ENCODE measurements at places on chromosomes 7 and 10.

- no peak for DNase-seq
Measured at GRCh38 chr7:139675127-139676125, 102.4 kb downstream of the HIPK2 start.

DNA sequence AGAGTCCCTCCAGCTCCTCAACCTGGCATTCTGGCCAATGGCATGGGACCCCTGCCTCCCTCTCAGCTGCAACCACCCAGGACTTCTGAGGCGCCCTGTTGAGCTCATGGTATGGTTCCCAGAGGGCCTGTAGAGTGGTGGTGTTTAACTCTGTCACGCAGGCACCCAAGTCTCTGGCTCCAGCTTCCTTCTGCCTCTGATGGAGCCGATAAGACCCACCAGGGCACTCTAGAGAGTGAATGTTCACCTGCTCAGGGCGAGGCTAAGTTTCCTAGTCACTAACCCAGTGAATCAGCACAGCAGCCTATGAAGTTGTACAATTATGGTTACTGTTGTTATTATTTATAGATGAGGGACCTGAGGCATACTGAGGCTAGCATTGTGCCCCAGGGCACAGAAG lies 120.4 kb downstream of the ZMIZ1 start:
- no peak for DNase-seq

DNA sequence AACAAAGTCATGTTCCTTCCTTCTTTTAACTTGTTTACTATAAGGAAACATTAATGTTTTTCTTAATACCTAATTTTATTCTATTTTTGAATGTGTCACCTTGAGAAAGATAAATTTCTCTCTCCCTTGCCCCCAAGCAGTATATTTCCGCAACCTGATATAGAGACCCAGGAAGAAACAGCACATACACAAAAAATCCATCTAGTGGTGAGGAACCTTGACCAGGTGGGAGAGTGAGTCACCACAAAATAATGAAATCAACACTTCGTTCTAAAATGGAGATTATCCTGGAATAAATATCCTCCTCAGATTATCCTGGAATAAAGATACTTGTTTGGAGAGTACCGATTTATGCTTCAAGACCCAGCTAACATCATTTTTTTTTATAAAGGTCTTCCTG lies 232.9 kb upstream of the PTN start:
- no peak for DNase-seq

- DNase-seq = no peak
Measured at GRCh38 chr10:70114902-70115301, 17.7 kb downstream of the AIFM2 start.

DNA sequence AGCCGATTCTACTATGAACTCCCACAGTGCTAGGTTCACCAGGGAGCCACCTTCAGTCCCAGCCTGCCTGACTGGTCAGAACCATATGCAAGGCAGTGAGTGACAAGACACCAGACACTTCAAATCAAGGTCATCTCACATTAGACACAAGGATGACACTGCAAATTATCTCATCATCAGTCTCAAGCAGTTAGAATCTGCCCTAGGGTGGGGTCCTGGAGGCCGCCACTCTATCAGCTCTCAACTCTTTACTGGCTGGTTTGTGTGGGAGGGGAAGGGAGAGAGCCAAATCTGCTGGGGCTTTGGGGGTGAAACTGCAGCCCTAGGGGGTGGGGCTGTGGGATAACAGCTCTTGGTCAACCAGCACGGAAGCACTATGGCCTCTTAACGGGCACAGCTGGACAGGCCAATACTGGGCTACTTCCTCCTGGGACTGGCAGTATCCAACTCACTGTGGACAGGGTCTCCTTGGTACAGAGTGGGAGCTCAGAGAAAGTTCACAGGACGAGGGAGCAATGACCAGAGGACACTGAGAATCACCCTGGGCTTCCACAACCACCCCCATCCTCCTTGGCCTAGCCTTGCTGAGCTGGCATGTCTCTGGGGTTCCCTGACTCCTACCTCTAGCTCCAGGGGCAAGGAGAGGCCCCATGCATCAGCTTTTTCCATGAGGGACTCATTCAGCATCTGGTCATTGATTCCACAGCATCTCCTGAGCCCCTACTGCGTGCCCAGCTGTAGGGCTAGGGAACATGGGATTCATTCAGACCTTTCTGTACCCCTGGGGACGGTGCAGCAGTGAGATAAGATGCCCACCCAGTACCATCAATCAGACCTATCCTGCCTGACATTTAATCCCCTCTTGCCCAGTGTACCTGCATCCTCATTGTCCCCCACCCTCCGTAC lies 5.4 kb downstream of the GPRIN2 start:
- no peak for DNase-seq

- DNase-seq = no peak
Measured at GRCh38 chr10:106593876-106594275, 570.6 kb downstream of the SORCS1 start.

DNA sequence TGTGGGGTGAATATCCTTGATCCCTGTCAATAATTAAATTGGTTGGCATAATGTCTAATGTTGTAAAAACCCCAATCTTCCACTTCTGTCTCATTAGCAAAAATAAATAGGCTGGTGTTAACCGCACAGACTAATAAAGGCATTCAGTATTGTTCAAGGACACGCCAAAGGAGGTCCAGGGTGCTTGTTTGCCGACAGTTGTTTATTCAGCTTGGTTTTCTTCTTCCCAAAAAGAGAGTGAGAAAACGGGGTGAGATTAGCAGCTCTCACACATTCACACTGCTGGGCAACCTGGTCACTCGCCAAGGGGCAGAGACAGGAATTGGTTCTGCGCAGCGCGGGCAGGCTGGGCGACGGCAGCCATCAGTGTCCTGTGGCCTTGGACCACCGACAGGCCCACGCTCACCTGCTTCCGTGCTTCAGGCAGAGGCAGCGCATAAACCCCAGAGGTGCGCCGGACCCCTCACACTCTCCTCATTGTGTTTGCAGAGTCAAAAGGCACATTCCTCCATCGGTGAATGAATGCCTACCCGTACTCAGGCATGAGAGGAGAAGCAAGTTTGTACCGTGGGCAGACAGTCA lies 26.2 kb upstream of the LMBR1 start:
- no peak for DNase-seq

- DNase-seq = no peak
Measured at GRCh38 chr7:69932034-69932628, 333.9 kb downstream of the AUTS2 start.

DNA sequence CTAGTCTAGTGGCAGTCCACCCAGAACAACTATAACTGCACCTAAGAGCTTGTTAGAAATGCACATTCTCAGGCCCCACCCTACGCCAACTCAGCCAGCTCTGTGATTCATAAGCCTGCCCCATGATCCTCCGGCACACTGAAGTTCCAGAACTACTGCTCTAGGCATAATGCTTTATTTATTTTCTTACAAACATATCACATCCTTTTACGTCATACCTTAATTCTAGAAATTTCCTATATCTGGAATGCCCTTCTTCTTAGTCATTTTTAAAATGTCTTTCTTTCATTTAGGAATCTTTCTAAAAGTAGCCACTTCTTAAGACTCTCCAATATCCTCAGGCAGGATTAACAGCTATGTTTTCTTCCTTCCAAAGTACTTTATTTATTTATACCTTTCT lies 480.1 kb downstream of the INHBA start:
- DNase-seq = no peak

- no peak for DNase-seq
Measured at GRCh38 chr7:11251436-11251835, 277.8 kb downstream of the PHF14 start.

GRCh38 chr7:134320201-134320600 lies 3.5 kb upstream of the SLC35B4 start:
- no peak for DNase-seq

DNA sequence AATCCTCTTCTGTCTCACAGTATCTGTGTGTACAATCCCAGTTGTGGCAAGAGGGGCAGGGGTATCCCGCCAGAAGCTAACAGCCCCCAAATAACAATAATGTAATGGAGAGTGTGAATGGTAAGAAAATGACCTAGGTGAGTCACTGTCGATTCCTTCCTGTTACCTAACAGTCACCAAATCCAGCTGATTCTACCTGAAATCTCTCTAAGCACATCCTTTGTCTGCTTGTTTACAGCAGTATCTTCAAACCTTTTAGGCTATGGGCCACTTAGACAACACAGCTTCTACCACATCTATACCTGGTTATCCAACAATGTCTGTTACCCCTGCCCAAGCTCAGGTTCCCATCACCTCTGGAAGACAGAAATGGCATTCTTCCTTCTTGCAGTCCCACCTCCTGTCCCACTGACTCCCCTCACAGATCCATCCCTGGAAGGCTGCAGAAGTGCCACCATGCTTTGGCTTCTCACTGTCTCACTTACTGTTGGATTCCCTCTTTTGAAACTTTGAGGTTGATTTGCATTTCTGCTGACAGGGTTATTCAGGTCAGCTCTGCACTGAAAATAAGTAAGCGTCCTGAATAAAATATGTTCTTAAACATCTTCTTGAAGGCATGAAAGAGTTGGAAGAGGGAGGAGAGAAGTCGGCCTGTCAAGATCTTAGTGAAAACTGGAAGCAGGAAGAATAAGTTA lies 13.1 kb downstream of the PIP4K2A start:
- DNase-seq = no peak

DNA sequence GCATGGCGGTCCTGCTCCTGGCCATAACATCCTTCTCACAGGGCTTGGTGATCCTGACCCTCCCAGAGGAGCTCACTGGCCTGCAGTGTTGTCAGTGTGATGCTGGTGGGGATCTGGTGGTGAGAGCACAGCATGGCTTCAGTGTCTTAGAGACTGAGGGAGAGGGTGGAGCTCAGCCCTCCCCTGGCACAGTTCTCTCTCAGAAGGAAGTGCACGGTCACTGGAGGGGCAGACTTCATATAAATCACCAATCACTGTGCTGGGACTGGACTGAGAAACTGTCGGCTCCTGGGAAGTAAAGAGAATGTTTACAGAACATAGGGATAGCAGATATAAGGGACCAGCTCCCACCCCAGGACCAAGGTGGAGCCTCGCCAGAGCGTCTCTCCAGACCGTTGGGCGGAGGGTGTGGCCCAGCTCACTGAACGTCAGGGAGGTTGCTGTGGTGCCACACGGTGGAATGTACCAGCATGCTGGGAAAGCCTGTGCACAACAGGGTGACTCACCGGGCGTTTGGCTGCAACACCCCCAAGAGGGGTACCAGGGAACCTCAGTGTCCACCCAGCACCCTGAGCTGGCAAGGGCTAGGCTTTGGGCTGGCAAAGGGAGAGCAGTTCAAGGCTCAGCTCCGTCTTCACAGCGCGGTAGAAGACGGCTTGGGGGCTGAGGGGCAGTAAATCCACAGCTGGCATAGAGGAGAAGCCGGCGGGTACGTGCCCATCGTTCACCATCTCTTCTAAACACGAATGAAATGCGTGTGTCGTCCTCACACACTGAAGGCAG lies 8.8 kb upstream of the GET4 start:
- DNase-seq = no peak

- no peak for DNase-seq
Measured at GRCh38 chr10:64306729-64307327, 785.6 kb downstream of the REEP3 start.

GRCh38 chr7:14023838-14024237 lies 34.4 kb upstream of the ETV1 start:
- no peak for DNase-seq

- no peak for DNase-seq
Measured at GRCh38 chr10:17802976-17803375, 6.2 kb upstream of the MRC1 start.

- DNase-seq = no peak
Measured at GRCh38 chr10:125562737-125563136, 120.2 kb downstream of the TEX36 start.

- DNase-seq = no peak
Measured at GRCh38 chr7:157457355-157458253, 120.8 kb downstream of the DNAJB6 start.

GRCh38 chr10:7763929-7764328 lies 23.9 kb downstream of the KIN start:
- DNase-seq = no peak
